Activated CD8-positive, alpha-beta memory T cell treated with anti-CD3 and anti-CD28 coated beads, Interleukin-2, amount 10 ng/mL, durations not matched to agents 7 days and 5 days (primary cell): ENCODE measurements at places on chromosomes 12 and 14.
A peak's percentile ranks its signal among the peaks of the same experiment; 100 is the strongest.

DNA sequence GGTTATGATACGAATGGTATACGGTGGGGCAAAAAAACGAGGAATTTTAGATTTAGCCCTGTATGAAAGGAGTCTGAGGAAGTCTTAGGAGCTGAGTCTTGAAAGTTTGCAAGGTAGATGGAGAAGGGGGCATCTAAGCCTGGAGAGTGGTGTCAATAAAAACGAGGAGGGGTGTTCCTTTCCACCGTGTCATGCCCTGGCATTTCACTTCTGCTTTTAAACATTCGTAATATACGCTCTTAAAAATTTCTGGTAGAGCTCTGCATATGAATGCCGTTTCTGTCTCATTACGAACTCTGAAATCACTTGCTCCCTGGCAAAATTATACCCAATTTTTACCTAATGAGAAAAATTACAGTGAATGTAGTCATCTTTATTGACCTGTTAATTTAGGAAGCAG is 170.2 kb downstream of the ERC1 start:
- H3K27ac ChIP-seq = no peak overlapping the region
- no peaks in the 10 kb centered on the region for H3K27me3 ChIP-seq
- no peaks in the 10 kb centered on the region for H3K4me1 ChIP-seq
- no peak for DNase-seq
- peaks cover 6% of the 10 kb centered on the region for H3K36me3 ChIP-seq

- peaks cover 30% of the 10 kb centered on the region for H3K4me1 ChIP-seq
- peak overlapping the region; percentile 75 for H3K27ac ChIP-seq
- no peak overlapping the region for H3K4me3 ChIP-seq
- H3K36me3 ChIP-seq = peaks cover 21% of the 10 kb centered on the region
Observed at GRCh38 chr12:121649322-121649721, 20.1 kb downstream of the MORN3 start.

DNA sequence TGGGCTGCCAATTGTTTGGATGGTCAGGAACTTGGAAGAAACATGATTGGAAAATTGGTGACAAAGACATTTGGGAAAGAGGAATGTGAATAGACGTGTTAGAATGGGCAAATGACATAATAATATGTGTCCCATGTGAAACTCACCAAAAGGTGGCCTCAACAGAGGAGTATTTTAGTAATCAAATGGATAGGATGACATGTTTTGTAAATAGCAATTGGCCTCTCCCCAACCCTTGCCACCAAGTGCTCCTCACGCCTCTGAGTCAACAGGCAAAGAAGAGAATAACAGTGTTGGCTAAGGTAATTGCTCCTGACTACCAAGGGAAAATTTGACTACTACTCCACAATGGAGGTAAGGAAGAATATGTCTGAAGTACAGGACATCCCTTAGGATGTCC is 81.4 kb downstream of the ATXN7L3B start:
- DNase-seq = no peak
- H3K4me3 ChIP-seq = no peak overlapping the region
- H3K27ac ChIP-seq = no peak overlapping the region
- H3K36me3 ChIP-seq = no peaks in the 10 kb centered on the region
- H3K27me3 ChIP-seq = peaks cover 3% of the 10 kb centered on the region

DNA sequence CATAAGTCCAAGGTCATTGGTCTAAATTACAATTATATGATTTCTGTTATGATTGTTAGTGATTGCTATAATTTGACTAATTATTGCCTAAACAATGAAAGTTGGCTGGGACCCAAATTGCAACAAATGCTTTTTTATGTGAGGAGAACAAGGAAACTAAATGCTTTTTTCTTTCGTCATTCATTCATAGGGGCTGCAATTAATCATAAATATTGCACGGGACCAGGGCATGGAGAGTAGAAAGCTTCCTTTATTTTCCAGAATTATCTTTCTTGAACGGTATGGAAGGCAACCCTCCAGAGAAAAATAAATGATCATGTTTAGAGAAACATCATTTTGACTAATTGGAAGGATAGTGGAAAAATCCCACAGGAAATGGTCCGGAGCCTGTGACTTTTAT is 32.6 kb upstream of the ARHGAP5 start:
- DNase-seq = no peak
- H3K4me1 ChIP-seq = peaks cover 5% of the 10 kb centered on the region
- H3K36me3 ChIP-seq = no peaks in the 10 kb centered on the region
- H3K27ac ChIP-seq = no peak overlapping the region

GRCh38 chr14:94175011-94175745 is 1.1 kb downstream of the PPP4R4 start:
- DNase-seq = no peak
- H3K27me3 ChIP-seq = peaks cover 61% of the 10 kb centered on the region
- no peaks in the 10 kb centered on the region for H3K36me3 ChIP-seq

DNA sequence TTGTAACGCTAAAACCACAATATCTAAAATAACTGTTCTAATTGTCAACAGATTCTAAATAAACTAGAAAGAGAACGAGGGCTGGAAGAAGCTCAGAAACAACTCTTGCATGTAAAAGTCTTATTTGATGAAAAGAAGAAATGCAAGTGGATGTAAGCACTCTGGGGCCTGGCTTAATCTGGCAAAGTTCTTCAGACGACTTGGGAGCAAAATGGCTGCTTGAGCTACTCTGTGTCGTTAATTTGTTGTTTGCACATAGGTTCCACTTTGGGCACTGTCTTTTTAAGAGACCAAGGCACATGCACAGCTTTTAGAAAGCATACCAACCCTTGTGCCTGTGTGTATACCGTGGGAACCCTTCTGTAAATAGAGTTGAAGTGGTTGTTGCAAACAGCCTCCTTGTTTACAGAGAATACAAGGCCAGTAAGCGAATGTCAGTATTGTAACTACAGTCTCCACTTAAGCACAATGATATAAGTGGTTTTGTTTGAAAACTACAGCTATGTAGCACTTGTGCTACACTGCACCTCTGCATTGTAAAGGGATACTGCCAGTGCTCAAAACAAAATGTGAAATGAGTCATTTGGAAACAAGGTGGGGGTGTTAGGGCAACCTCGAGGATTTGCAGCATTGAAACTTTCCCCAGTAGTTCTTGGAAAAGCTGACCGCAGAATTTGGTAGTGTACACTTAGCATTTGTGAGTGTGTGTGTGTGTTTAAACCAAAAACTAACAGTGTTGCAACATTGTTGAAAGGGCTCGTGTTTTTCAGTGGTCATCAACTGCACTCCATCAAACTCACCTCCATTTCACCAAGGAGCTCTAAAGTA is 154.3 kb downstream of the CEP83 start:
- H3K4me1 ChIP-seq = peaks cover 44% of the 10 kb centered on the region
- no peaks in the 10 kb centered on the region for H3K27me3 ChIP-seq
- peak; percentile 86 for DNase-seq
- peak overlapping the region; percentile 43 for H3K4me3 ChIP-seq
